ENCODE measurements at places on chromosomes 6 and 20. TPM values are rescaled to one million over a fixed set of nuclear protein-coding genes. Genes with fewer than 3 reads are reported as not detected.

DNA sequence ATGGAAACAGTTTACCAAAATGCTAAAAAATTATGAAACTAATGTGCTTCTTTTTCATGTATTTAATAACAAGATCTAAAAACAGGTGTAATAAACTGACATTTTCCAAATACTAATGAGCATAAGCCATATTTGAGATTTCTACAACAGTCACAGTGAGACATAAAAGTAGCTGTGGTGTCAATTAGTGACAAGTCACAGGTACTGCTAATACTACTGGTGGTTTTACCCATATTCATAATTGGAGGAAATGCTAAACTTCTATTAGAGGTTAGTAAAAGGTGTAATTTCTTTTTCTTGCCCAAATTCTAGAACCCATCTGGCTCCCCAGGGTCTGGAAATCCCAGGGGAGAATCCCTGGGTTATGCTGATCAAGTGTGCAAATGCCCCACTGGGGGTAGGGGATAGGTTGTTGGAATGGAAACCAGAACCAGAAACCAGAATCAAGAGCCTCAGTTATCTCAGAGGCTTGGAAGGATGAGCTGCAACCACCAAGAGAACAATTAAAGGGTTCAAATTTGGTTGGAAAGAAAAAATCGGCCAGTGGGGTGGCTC lies 7.1 kb upstream of the GTF2H4 start:
- no peak for DNase-seq

DNA sequence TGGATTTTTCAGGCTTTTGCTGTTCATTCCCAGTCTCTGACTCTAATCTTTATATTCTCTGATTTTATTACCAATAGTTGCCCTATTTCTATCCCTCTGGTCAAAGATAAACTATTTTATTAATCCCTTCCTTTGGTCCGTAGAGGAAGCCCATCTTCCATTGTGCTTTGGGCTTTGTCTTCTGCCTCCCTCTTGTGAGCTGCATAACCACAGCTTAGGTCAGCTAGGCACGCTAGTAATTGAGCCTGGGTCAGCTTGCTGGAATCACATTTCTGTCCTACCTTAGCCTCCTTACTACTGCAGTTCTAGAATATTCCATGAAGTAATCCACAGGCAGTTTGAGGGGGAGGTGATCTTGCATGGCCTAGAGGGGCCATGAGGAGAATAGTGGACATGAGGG lies 49.4 kb downstream of the TRMT11 start:
- DNase-seq, result no peak

DCBLD1 gene
- total RNA-seq, result 16.2 TPM

FAM83B gene
- 13.1 TPM for total RNA-seq
